ENCODE measurements at places on chromosomes 2 and 18.

DNA sequence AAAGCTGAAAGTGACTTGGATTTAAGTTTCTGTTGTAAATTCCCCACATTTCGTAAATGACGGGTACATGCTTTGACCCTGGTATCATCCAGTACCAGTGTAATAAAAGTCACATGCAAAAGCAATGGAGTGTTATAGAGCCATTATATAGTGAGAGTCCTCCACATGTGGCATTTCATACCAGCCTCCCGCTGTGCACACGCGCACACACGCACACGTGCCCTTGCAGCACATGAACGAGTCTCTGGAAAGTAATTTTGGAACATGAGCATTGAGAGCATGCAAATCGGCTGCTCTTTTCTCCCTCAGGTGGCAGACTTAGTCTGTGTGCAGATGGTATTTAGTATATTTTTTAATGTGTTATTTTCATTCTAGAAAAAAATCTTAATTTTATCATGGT, 198.1 kb downstream of the ZNF407 start:
- DNase-seq: no peak

DNA sequence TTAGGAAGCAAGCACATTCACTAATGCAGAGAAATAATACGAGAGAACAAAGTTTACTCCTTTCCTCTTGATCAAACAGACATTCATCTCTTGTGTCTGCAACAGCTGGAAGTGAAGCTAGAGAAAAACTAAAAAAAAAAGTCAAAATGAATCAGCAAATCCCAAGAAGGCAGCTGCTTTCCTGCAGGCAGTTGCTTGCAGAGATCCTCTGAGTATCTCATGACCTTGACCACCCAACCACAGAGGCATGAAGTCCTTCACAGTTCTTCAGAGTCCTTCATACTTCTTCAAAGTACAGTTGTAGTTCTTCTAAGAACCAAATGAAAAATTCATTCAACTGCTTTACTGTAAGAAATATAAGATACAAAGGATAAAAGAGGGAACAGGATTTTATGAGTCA, 97.2 kb upstream of the ACVR1C start:
- DNase-seq: peak; percentile 38

DNA sequence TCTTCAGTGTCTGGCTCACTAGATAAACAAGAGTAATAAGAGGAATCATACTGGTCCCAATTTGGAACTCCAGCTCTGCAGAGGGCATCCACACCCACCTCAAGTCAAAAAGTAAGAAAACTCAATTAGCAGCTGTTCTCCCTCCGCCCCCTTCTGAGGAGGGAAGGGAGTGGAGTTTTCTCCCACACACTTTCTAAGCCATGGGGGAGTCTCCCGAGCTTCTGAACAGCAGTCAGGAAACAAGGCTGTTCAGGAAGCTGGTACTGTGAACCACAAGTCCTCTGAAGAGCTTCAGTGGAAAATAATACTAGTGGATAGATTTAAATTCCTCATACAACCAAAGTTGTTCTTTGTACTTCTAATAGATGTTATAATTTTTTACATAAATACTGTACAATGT, 32.9 kb upstream of the SPTBN1 start:
- no peak for DNase-seq

- DNase-seq: peak; percentile 75
Measured at GRCh38 chr2:9554921-9555296, 721 bp downstream of the ADAM17 start.

- peak; percentile 69 for DNase-seq
Measured at GRCh38 chr2:54559593-54560145, 103.5 kb downstream of the SPTBN1 start.

- no peak for DNase-seq
Measured at GRCh38 chr18:33812186-33812585, 234.2 kb downstream of the ASXL3 start.

DNA sequence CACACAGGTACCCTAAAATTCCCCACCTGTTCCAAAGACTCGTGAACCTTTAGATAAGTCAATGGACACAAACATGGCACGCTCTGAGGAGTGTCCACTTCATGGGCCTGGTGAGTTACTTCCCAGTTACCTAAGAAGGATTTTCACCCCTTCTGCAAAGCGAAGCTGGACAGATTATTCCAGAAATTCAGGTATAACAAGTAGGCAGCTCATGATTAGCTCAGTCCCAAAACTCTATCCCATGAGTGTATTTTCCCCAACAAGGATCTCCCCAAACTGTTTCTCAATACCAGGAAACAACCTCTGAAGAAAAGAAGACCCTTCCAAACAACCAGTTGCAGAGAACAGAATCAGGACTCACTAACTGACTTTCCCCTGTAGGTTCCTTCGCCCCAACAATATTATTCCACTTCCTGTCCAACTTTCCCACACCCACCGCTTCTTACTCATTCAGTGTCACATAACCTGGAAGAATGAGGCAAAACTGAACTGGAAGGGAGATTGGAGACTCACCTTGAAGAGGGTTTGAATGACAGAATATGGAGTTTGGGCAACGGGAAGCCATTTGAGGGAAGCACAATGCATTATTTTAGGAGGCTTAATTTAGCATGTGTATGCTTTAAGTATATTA, 120.1 kb downstream of the ANTXR1 start:
- no peak for DNase-seq

Data from brain microvascular endothelial cell (primary cell).